ENCODE measurements at places on chromosomes 12 and 14.

DNA sequence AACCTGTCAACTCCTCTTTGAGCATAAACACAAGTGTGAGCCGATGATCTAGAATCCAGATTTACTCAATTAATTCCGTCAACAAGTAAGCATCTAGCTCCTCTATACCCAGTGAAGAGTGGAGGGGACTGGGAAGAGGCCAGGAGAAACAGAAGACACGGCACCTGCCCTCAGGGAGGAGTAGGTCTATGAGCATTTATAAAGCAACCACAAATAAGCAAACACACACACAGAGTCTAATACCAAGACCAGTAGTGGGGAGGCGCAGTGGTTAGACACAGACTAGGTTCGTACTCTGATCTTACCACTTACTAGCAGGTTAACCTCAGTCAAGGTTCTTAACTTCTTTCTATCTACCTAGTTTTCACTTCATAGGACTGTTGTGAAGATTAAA is 5.9 kb upstream of the FOXN3 start:
- DNase-seq = no peak

- DNase-seq = peak; percentile 36
Measured at GRCh38 chr14:106843951-106844483, 1317.6 kb downstream of the TMEM121 start.

DNA sequence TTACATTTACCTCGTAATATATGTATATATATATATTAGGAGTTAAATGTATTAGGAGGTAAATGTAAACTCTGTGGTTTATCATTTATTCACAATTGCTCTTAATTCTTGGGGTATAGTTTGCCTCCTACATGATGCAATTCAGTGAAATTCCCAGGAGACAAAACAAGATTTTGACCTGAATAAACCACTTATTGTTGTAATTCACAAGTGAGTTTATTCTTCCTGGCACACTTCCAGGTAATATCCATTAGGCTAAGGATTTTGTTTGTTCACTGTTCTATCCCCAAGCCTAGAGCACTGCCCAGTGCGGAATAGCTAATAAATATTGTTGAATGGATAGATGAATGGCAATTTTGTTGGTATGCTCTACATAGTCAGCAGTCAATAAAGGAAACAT is 3.0 kb downstream of the SMIM10L1 start:
- no peak for DNase-seq

- peak; percentile 34 for DNase-seq
Measured at GRCh38 chr14:35879654-35880249, 53.6 kb downstream of the BRMS1L start.

DNA sequence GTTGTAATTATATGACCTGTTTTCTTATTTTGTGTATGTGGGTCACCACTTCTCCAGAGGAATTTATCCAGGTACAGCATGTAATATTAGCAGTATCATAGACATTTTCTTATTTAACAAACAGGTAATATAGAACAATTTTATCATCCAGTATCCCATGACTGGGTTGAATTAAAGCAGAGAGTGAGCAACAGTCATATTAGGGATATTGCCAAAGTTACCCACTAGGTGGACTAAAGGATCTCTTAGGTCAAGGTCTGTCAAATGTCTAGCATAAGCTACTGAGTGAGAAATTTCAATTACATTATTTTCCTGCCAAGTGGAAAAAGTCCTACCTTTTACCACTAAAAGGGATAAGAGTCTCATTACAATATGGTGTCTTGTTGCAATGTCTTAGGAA is 62.1 kb upstream of the TRIM9 start:
- DNase-seq = no peak

DNA sequence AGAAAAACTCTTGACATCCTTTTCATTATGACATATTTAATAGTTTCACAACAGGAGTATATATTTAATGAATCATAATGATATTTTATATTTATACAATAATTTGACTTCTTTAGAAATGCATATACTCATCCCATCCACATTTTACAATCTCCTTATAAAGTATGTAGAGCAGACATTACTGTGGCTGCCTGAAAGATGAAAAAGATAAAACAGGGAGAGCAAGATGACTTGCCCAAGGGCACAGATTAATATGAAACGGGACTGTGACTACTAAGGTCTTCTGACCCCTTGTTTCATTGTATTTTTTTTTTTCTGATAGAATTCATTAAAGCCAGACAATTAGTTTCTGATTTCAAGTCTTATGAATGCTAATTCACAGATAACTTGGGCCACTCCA is 293.6 kb downstream of the SOX5 start:
- no peak for DNase-seq

DNA sequence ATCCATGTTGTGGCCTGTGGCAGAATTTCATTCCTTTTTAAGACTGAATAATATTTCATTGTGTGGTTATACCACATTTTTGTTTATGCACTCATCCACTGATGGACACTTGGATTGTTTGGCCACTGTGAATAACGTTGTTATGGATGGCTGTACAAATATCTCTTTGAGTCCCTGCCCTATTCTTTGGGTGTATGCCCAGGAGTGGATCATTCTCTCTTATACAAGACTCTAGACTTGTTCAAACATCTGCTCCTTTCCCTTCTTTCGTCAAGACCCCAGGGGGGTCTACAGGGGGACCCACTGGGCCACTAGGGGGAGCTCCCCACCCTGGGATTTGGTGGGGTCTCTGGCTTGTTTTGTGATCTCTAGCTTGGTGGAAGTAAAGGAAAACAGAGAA is 77.4 kb downstream of the FBXL14 start:
- no peak for DNase-seq

- peak; percentile 86 for DNase-seq
Measured at GRCh38 chr14:104094709-104095425, 9.4 kb downstream of the ASPG start.

DNA sequence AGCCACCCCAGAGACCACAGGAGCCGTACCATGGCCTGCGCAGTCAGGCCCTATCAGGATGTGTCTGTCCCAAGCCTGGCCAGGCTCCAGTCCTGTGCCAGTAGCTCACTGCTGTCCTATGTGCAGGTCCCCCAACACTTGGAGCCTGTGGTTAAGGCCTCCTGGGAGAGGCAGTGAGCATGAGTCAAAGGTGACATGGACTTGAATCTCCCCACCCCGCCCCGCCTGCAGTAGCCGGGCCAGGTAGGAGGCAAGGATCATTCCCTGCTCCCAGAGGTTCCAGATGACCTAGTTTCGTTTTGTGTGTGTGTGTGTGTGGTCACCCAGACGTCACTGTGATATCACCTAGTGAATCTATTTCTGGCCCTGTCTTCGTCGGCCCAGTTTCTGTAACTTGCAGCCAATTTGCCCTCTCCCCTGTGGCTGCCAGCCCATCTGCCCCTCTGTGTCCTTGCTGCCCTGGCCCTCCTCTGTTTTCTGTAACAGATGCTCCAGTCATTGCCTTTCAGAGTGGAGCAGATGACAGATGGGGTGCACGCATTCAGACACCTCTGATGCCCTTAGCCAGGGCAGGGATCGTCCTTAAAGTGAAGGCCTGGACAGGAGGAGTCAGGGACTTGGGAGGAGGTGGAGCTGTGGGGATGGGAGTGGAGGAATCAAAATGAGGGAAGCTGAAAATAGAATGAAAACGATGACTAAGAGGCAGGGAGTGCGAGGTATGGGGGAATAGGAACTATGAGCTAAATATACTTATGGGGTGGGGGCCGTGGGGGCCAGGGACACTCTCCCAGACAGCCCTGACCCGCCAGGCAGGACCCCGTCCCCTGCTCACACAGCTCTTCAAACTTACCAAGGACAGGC is 37.4 kb downstream of the SLC6A12 start:
- no peak for DNase-seq

- no peak for DNase-seq
Measured at GRCh38 chr14:67555518-67556090, 22.5 kb downstream of the PLEKHH1 start.

- DNase-seq = peak; percentile 36
Measured at GRCh38 chr14:70045844-70046535, 142.8 kb downstream of the SLC8A3 start.

GRCh38 chr14:54690887-54691286 is 124.0 kb downstream of the SAMD4A start:
- DNase-seq = no peak

DNA sequence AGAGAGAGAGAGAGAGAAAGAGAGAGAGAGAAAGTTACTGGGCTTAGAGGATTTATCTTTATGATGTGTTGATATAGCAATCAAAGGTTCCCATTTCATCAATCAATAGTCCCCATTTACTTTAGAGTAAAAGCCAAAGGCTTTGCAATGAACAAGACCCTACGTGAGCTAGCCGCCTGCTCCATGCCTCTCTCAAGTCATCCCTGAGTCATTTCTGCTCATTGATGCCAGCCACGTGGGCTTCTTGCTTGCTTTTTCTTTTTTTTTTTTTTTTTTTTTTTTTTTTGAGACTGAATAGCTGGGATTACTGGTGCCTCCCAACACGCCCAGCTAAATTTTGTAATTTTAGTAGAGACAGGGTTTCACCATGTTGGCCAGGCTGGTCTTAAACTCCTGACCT is 70.9 kb downstream of the GPR135 start:
- no peak for DNase-seq

GRCh38 chr14:99687284-99688209 is 3.4 kb downstream of the CYP46A1 start:
- DNase-seq = no peak

DNA sequence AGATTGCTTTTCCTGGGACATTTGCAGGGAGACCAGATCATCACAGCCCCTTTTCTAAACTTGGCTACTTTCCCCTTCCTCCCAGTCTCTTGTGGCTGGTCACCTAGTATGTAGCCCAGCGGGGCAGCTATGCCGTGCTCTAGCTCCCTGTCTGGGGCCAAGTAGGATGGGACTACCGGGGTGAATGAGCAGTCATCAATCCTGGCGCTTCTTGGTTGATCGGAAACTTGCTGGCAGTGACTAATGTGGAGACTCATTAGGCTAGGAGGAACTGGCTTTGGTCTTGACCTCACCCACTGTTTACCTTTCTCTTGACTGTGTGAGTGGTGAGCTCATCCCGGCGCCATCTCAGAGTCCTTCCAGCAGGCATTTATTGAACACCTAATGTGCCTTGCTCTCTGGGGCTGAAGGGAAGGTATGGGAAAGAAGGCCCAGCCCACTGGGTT is 15.9 kb downstream of the PLEKHG3 start:
- no peak for DNase-seq

DNA sequence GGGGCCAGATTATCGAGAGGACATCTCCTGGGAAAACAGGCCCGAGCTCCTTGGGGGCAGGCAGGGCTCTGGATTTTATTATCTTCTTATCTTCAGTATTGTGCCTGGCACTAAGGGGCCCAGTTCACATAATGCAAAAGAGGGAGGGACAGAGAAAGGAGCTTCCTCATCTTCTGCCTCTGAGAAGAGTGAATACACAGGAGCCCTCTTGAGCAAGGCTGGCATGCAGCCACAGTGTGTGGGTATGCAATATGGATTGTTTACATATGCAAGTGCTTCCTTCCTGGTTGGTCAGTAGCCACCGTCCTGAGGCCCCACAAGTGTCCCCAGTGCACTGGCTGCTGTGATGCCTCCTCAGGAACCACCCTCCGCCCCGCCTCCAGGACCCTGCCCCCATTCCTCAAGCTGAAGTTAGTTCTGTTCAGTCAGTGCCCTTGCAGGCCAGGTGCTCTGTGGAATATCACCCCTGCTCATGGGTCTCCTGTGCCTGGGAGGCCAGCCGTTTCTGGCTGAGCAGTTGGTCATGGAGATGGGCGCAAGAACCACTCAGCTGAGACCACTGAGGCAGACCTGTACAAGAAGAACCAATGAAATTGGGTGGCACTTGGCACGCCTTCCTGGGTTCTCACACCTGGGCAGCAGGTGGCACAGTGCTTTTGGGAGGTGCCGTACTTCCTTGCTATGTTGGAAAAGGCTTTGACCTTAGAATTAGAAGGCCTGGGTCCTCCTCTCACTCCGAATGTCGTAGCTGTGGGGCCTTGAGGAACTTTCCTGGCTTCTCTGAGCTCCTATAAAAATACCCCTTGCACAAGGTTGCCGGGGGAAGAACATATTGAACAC is 35.1 kb upstream of the ACTN1 start:
- DNase-seq = no peak

- no peak for DNase-seq
Measured at GRCh38 chr14:102351023-102351422, 11.7 kb downstream of the CINP start.

GRCh38 chr12:65015850-65016249 is 105.3 kb downstream of the WIF1 start:
- no peak for DNase-seq

GRCh38 chr14:56206596-56206995 is 88.4 kb downstream of the PELI2 start:
- DNase-seq = no peak

DNA sequence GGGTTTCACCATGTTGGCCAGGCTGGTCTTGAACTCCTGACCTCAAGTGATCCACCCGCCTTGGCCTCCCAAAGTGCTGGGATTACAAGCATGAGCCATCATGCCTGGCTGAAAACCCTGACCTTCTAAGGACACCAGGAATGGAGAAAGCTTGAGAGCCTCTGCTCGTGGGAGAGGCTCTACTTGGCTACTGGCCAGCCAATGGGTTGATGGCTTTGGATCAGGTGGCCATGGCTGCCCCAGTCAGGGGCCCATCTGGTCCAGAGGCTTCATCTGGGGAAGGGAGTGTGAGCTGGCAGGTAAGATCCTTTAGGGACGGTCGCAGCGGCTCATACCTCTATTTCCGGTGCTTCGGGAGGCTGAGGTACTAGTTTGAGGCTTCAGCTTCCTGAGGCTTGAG is 42.5 kb upstream of the PPP1CC start:
- no peak for DNase-seq

- DNase-seq = no peak
Measured at GRCh38 chr12:907413-908185, 41.9 kb downstream of the RAD52 start.

GRCh38 chr12:27927347-27927746 is 45.2 kb downstream of the PTHLH start:
- DNase-seq = no peak

GRCh38 chr12:114648711-114649110 is 35.3 kb downstream of the TBX3 start:
- DNase-seq = no peak

DNA sequence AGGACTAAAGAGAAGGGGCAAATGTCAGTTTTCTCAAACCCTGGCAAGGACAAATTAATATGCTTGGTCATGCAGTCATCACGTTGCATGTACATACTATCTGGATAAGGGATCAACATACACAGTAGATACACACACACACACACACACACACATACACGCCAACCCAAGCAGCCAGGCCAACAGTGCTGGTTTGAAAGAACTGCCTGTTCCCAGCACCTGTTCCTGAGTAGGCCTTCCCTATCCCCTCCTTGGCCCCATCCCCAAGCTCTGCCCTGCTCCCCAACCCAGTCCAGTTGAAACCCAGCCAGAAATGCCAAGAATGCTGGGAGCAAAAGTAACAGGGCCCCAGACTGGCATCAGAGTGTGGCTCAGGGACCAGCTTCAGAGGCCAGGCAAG is 4.4 kb downstream of the ITGA7 start:
- DNase-seq = no peak
